Breast epithelium (tissue), 4 donors: ENCODE measurements at places on chromosomes 4 and X. TPM values are rescaled to one million over a fixed set of nuclear protein-coding genes. Genes with fewer than 3 reads are reported as not detected.
A peak's percentile ranks its signal among the peaks of the same experiment; 100 is the strongest.

- no peaks in the 10 kb centered on the region for H3K4me1 ChIP-seq
- no peak overlapping the region for H3K27ac ChIP-seq
- no peaks in the 10 kb centered on the region for H3K36me3 ChIP-seq
Observed at GRCh38 chrX:105323928-105324327, 103.4 kb upstream of the TEX13A start.

- no peaks in the 10 kb centered on the region for H3K27me3 ChIP-seq
- no peaks in the 10 kb centered on the region for H3K36me3 ChIP-seq
- no peaks in the 10 kb centered on the region for H3K4me1 ChIP-seq
Observed at GRCh38 chr4:39706741-39707511, 9.0 kb downstream of the UBE2K start.

DNA sequence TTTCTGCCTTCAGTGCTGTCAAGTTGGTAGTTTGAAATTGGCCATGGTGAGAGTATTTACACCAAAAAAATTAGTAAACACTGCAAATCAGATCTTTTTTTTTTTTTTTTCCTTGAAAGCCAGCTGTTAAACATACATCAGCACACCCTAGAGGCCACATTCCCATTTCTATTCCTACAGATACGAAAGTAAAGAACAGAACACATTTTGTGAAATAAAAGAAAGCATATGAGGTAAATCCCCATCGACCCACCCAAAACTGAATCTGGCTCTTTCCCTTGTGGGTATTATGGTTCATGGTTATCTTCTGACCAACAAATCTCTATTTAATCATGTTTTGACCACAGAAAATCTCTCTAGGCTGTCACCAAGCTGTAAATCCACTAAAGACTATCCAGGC, 41.8 kb upstream of the AP1AR start:
- no peak for DNase-seq
- peaks cover 3% of the 10 kb centered on the region for H3K36me3 ChIP-seq
- no peak overlapping the region for H3K27ac ChIP-seq
- no peaks in the 10 kb centered on the region for H3K27me3 ChIP-seq
- no peaks in the 10 kb centered on the region for H3K4me1 ChIP-seq
- H3K4me3 ChIP-seq = no peak overlapping the region

The MAP3K15 gene
- not detected for total RNA-seq

The REELD1 gene
- 1.3 TPM for total RNA-seq

- H3K36me3 ChIP-seq = no peaks in the 10 kb centered on the region
- DNase-seq = no peak
- H3K4me1 ChIP-seq = no peaks in the 10 kb centered on the region
- no peaks in the 10 kb centered on the region for H3K27me3 ChIP-seq
Observed at GRCh38 chrX:119692191-119693039, 553 bp downstream of the SEPTIN6 start.

DNA sequence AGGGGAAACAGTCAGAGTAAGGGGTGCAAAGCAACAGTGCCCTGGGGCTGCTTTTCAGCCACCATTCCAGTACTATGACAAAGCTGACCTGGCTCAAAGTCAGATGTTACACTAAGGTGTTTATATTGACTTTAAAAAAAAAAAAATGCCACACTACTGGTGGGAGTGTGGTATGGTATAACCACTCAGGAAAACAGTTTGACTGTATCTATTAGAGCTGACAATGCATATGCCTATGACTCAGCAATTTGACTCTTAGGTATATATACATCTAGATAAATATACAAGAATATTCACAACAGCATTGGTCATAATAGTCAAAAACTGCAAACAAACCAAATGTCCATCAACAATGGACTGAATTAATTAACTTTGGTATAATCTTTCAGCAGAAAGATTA, 15.0 kb downstream of the ASB9 start:
- DNase-seq = no peak
- H3K27ac ChIP-seq = no peak overlapping the region
- no peak overlapping the region for H3K4me3 ChIP-seq

DNA sequence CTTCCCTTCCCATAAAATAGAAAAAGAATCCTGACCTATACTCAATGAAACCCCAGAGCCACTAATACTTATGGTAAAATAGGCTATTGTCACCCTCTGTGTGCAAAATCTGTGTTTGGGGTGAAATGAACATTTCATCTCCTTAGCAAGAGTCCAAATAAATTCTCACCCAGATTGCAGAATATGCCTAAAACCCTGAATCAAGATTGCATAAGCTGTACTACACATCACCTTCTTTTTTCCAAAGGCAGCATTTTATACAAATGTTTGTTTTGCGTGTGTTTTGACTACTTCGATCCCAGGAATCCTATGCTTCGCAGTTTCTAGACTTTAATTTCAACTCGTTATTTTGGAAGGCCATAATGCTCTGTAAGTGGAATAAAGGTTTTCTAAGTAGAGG, 12.2 kb upstream of the HADH start:
- no peaks in the 10 kb centered on the region for H3K4me1 ChIP-seq
- no peaks in the 10 kb centered on the region for H3K36me3 ChIP-seq
- H3K27me3 ChIP-seq = no peaks in the 10 kb centered on the region
- no peak overlapping the region for H3K4me3 ChIP-seq
- no peak for DNase-seq

The JAKMIP1 gene
- total RNA-seq = 0.66 TPM

GRCh38 chrX:73268463-73268862, 53.8 kb upstream of the NAP1L2 start:
- H3K36me3 ChIP-seq = no peaks in the 10 kb centered on the region
- peaks cover 39% of the 10 kb centered on the region for H3K27me3 ChIP-seq
- H3K4me3 ChIP-seq = no peak overlapping the region
- no peak overlapping the region for H3K27ac ChIP-seq

DNA sequence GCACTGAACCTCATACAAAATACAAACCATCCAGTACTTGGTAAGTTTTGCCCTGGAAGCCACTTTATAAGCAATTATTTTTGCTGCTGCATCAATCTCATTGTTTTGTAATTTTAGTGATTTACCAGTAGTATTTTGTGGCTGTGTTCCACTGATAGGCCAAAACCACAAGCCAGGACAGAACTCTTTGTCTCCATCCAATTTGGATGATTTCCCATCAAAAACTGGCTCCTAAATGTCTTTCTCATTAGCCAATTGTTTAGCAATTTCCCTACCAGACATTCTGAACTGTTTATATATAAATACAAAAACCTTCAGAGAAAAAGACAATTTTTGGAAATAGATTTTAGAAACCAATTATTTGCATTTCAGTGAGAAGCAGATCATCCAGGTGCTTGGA, 4.4 kb downstream of the GSPT2 start:
- no peaks in the 10 kb centered on the region for H3K36me3 ChIP-seq
- DNase-seq = no peak
- H3K27ac ChIP-seq = no peak overlapping the region
- no peaks in the 10 kb centered on the region for H3K27me3 ChIP-seq
- H3K4me3 ChIP-seq = no peak overlapping the region

GRCh38 chr4:53432528-53433424, 55.3 kb downstream of the FIP1L1 start:
- H3K4me3 ChIP-seq = no peak overlapping the region
- no peak for DNase-seq
- no peak overlapping the region for H3K27ac ChIP-seq
- H3K4me1 ChIP-seq = no peaks in the 10 kb centered on the region

DNA sequence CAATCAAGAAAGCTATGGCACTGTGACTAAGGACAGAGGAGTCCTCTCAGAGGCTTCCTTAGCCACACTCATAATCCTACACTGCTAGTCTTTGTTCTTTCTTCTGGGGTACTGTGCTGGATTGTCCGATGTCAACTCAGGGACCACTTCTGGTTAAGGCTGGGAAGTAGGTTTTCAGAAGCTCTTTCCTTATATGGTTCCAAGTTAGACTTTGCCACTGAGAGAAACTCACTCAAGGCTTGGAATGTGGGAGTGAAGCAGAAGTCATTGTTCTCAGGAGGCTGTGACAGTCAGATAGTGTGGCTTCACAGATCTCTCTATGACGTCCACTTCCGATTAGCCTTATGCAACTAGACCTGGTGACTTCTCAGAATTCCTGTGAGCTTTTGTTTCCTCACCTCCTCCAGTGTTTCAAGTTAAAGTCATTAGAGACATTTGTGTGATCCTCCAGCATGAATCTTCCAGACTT, 317.3 kb upstream of the F9 start:
- no peak overlapping the region for H3K4me3 ChIP-seq
- no peak for DNase-seq
- no peaks in the 10 kb centered on the region for H3K4me1 ChIP-seq
- H3K36me3 ChIP-seq = no peaks in the 10 kb centered on the region

The NAP1L3 gene
- total RNA-seq = 3.0 TPM

DNA sequence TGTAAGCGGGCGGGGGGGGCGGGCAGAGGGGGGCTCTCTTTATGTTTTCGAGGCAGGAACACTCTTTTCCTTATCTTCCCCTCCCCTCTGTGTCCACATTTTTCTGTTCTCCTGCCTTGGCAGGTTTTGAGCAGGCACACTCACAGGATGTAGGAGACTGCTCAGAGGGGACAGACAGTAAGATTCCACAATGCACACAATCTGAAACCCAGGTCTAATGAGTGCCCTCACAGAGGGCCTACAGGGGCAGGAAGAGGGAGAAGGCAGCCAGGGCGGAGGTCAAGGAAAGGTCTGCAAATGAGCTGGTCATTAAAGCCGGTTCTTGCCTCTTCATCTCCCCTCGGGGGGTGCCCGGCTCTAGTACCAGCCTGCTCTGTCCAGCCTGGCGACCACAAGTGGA, 106.1 kb upstream of the ATP6AP2 start:
- DNase-seq = no peak
- peaks cover 2% of the 10 kb centered on the region for H3K27me3 ChIP-seq
- H3K27ac ChIP-seq = no peak overlapping the region
- no peak overlapping the region for H3K4me3 ChIP-seq
- H3K36me3 ChIP-seq = no peaks in the 10 kb centered on the region

DNA sequence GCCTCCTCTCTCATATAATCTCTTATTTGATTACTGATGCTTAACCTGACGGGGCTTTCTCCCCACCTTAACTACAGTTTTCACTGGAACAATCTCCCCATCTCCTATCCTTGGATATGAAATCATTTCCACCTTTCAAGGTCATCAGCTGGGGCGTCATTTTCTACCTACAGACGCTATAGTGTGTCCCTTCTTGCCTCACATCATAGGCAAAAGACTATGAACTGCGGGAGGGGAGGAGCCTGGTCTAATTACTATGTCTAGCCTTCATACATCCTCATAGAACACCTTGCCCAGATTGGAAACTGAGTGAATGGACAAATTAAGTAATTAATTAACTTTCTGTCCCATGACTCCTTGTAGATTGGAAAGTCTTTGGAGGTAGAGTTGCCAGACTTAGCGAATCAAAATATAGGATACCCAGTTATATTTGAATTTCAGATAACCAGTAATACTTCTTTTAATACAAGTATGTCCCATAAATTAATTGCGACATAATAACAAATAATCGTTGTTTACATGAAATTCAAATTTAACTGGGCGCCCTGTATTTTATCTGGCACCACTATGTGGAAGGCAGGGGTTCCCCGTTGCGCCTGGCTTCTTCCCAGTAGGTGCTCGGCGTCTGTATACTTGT, 752 bp upstream of the ATP6AP2 start:
- peak overlapping the region; percentile 97 for H3K27ac ChIP-seq
- no peaks in the 10 kb centered on the region for H3K36me3 ChIP-seq
- H3K4me3 ChIP-seq = peak overlapping the region; percentile 70
- H3K27me3 ChIP-seq = peaks cover 31% of the 10 kb centered on the region

DNA sequence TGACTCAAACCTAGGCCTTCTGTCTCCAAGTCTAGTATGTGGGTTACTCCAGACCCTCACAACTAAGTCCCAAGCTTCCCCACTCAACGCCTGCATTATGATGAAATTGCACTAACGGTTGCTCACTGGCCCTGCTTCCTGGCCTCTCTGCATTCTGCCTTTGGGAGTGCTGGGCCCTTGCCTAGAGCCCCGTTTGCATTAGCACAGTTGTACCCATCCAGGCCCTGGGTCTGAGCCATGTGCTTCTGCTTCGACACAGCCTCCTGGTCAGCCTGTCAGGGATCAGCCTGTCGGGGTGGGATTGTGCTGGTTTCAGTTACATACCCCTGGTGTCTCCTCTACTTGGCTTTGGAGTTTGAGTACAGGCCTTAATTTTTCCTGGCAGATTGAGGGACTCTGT, 58.4 kb downstream of the DCUN1D4 start:
- H3K36me3 ChIP-seq = no peaks in the 10 kb centered on the region
- no peak overlapping the region for H3K4me3 ChIP-seq
- H3K27me3 ChIP-seq = no peaks in the 10 kb centered on the region

The SORCS2 gene
- 1.3 TPM for total RNA-seq

- H3K27me3 ChIP-seq = no peaks in the 10 kb centered on the region
- no peaks in the 10 kb centered on the region for H3K36me3 ChIP-seq
- H3K4me3 ChIP-seq = peak within 1 kb of the TSS; percentile 61
- no peaks in the 10 kb centered on the region for H3K4me1 ChIP-seq
- no peak within 1 kb of the TSS for H3K27ac ChIP-seq
- DNase-seq = peak; percentile 77
Observed at GRCh38 chr4:304969-305680, at the start of gene ZNF732. TSS of gene ZNF732 (minus strand) at chr4:305474. CDS start at chr4:305310, 164 bp downstream.

DNA sequence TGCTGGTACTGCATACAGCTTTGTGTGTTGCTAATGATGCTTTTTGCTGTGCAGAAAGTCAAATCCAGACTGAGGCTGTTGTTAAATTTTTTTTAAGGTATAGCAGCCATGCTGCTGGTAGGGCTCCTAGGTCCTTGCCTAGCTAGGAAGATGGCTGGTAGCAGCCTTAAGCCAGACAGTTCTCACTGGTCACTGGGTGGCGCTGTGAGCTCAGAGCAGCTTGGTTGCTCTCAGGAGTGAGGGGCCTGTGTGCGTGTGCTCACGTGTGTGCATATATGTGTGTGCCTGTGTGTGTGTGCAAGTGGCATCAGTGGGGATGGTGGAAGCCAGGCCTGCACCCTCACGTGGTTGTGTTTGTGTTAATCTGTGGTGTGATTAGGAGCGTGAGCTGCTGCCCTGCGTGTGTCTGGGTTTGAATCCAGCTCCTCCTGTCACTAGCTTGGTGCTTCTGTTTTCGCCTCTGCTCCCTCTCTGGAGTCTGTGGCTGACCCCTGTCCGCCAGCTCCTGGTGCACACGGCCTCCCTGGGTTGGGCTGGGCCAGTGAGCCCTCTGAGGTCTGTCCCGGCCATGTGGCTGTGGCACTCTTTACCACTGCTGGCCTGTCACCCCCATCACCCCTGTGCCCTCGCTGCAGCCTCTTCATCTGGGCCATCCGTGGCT, 46.1 kb downstream of the SORCS2 start:
- H3K27ac ChIP-seq = no peak overlapping the region
- H3K36me3 ChIP-seq = no peaks in the 10 kb centered on the region
- no peak overlapping the region for H3K4me3 ChIP-seq
- H3K4me1 ChIP-seq = no peaks in the 10 kb centered on the region

GRCh38 chr4:11079171-11079570, 349.5 kb downstream of the HS3ST1 start:
- no peak overlapping the region for H3K4me3 ChIP-seq
- H3K4me1 ChIP-seq = no peaks in the 10 kb centered on the region
- no peak overlapping the region for H3K27ac ChIP-seq
- no peaks in the 10 kb centered on the region for H3K36me3 ChIP-seq
- no peak for DNase-seq
